ENCODE measurements at places on chromosomes 1 and 21.

DNA sequence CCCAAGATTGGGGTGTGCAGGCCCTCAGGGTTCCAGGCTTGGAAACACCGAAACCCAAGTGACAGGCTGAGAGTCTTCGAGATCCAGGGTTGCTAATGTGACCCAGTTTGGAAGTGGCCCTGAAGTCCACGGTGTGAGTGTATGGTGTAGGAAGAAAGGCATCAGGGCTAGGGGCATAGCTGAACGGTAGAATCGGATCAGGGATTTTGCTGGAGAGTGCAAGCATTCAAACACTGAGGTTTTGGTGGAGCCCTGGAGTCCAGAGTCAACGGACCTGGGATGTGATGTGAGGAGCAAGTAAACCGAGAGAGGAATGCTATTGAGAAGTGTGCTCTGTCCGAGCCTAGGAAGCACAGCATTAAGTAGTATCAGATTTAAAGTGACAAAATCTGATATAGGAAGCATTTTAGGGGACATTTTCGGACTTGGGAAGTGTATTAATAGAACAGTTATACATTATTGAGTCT, 958 bp downstream of the NFYC start:
- DNase-seq = peak; percentile 59

GRCh38 chr1:14567056-14567455, 31.4 kb upstream of the KAZN start:
- DNase-seq = no peak

DNA sequence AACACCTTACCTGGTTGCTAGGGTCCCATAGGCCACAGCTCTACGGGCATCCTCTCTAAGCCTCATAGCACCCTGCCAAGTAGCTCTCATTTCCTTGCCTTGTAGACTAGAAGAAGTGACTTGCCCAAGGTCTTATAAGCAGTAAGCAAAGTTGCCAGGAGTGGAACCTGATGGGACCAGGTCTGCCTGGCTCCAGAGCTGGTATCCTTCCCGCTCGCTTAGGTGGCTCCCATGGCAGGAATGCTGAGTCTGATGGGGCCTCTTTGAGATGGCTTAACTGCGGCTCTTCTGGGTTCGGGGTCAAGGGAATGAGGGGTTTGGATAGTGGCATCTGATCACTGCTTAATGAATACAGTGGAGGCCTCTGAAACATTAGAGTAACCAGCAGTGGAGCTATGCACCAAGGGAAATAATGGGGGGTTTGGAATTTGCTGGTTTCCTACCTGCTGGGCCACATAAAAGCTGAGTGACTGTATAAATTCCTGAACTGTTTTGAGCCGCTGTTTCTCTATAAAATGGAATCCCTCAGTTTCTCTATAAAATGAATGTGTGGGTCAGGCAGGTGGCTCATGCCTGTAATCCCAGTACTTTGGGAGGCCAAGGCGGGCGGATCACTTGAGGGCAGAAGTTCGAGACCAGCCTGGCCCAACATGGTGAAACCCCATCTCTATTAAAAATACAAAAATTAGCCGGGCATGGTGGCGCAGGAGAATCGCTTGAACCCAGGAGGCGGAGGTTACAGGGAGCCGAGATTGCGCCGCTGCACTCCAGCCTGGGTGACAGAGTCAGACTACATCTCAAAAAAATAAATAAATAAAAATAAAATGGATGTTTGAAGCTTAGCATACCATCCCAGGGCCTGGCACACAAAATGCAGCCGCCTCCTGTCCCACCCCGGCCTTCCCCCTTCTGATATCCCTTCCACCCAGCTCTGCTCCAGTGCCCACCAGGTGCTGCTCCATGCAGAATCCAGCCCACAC, 12.4 kb downstream of the FAM151A start:
- no peak for DNase-seq

DNA sequence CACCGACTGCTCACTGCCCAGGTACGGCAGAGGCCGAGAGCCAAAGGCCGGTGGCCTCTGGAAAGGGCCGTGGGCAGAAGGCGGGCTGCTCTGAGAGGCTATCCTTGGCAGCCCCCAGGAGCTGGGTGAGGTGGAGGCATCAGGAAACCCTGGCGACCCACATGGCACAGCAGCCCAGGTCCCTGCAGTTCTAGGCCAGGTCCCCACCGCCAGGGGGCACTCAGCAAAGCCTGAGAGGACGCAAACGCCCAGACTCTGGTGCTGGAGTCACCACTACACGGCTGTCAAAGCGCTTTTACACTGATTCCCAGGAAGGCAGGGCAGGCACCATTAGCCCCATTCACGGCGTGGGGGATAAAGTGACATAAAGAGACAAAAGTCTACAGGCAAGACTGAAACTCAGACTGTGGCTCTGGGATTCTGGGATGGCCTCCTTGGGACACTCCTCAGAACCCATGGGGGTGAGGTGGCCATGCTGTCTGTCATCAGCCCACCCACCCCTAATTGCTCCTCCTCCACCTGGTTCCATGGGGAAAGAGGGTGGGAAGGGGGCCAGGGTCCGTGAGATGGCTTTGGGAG, 4.9 kb downstream of the PLEKHG5 start:
- DNase-seq = peak; percentile 85

- no peak for DNase-seq
These were observed 114.2 kb downstream of the EDEM3 start for GRCh38 chr1:184640505-184640904.

Data from EH (cell line).